Purkinje cell (primary cell): ENCODE measurements at places on chromosomes 3 and 15. TPM values are rescaled to one million over a fixed set of nuclear protein-coding genes. Genes with fewer than 3 reads are reported as not detected.

The TGM4 gene
- polyA plus RNA-seq, result not detected in 2 replicates

The BTD gene
- polyA plus RNA-seq, result 14.0 and 15.9 TPM in 2 replicates

The GXYLT2 gene
- polyA plus RNA-seq, result 0.42 and 0.69 TPM in 2 replicates

The HYKK gene
- polyA plus RNA-seq, result 6.2 and 15.1 TPM in 2 replicates

The CAND2 gene
- polyA plus RNA-seq, result 2.6 and 3.4 TPM in 2 replicates
